ENCODE measurements at places on chromosomes 3 and 15.

DNA sequence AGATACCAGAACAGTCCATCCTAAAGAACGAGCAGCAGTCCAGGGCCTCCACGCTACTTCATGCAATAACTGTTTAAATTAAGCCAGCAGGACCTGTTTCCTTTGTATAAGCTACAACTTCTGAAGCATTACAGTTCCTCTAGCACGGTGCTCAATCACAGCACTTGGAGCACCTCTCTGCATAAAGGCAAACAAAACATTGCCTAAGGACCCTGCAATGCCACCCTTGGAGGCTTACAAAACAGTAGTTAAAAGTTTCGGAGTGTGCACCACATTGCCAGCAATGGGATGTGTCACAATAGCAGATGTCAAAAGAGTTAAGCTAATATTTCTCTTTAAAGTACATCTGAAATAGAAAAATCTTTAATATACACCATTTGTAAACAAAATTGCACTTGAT, 2.6 kb upstream of the VPS39 start:
- no peak for DNase-seq

- no peak for DNase-seq
Observed at GRCh38 chr3:124263168-124263567, 271.2 kb upstream of the ROPN1 start.

GRCh38 chr3:50737193-50737905, 62.6 kb downstream of the DOCK3 start:
- no peak for DNase-seq

GRCh38 chr3:122572940-122573412, 4.5 kb upstream of the PARP15 start:
- no peak for DNase-seq

DNA sequence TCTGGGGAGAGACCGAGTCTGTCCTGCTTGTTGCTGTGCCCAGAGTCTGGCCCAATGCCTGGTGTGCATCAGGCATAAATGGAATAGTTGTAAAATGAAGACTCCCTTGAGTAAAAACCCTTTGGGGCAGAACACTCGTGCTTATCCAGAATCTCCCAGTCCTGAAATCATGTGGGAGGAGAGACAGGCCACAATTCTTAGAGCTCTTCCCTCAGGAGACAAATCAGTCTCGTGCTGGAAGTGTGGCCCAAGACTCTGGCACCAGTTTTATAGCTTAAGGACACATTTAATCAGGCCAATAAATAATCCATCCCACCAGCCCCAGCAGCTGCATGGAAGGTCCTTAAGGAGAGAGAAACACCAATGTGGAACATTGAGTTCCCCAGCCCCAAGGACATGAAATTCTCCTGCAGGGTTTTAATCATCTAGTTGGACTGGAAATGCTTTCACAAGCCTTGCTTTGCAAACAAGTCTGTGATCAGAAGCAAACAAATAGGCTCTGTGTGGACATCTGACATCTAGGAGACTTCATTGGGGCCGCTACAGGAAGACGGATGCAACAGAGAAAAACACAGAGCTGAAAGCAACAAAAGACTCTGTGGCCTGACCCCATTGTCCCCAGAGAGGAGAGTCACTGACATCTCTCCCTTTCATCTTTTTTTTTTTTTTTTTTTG, 70.4 kb downstream of the LSM3 start:
- no peak for DNase-seq

GRCh38 chr3:138186221-138186620, 880 bp upstream of the ARMC8 start:
- no peak for DNase-seq

GRCh38 chr3:187662848-187663409, 7.3 kb downstream of the SST start:
- no peak for DNase-seq

DNA sequence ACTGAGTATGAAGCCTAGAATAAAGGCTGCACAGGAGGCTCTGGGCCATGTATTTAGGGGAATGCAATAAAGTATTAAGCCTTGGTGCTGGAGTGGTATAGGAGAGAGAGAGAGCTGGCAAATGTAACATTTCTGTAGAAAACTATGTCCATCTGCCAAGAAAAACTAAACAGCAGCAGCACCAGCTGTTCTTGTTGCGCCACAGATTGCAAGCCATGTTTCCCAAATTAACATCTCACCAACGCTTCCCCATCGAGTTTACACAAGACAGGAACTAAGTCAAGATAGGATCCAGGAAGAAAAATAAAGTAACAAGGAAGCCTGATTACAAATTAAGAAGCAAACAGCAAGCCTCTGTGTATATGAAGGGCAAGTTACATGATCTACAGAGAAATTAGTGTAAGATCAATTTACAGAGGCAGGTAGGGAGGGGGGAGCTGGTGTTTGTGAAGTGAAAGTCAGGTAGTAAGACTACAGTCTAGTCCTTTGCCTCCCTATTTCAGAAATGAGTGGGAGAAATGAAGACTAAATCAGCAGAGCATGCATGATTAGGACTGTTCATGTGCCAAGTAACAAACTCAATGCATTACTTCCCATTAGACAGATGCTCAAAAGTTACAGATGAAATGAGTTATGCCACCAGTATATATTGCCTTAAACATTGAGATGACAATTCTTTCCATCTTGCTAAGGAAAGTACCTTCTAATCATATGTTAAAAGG, 900.5 kb downstream of the EPHA3 start:
- no peak for DNase-seq

DNA sequence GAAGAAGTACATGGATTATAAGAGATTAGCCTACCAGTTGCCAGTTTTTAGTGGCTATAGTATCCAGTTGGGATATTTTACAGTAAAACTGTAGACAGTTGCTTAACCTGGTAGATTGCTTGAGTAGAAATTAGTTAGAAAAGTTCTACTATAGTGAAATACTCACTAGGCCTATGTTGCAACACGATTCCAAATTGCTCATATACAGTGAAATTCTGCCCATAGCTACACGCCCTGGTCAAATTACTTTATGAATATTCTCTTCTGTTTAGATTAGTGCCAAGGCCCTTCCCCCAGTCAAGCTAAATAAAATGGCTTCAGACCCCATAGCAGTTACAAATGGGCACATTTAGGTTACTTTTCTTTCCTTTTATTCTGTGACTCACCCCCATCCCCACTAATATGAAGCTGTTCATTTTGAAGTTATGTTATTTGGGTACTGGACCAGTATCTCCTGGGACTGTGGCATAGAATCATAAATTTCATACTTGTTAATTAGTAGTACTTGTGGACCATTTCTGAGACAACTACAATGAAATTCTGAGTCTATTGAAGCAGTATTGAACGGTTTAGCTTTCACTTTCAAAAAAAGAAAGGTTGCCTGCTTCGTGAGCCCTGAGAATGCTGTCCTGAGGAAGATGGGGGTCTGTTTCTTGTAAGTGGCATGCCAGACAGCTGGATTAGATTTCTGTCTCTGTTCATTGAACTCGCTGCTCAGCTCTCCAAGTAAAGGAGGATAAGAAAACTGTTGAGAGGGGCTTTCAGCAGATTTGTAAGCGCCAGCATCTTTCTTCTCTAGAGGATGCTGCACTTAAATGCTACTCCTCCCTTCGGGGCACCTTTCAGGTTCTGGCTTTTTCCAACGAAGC, 65.8 kb upstream of the CFAP20DC start:
- no peak for DNase-seq

GRCh38 chr3:32239307-32240158, 1.1 kb downstream of the CMTM8 start:
- DNase-seq, result no peak
